ENCODE measurements at places on chromosomes 7 and 10. TPM values are rescaled to one million over a fixed set of nuclear protein-coding genes. Genes with fewer than 3 reads are reported as not detected.

GRCh38 chr7:15168489-15168888 is 265.9 kb upstream of the DGKB start:
- H3K4me1 ChIP-seq = no peaks in the 10 kb centered on the region
- DNase-seq = no peak
- H3K4me3 ChIP-seq = no peak overlapping the region
- no peaks in the 10 kb centered on the region for H3K27me3 ChIP-seq

GPR26 gene
- polyA plus RNA-seq = not detected

HOXA3 gene
- not detected for polyA plus RNA-seq

HABP2 gene
- polyA plus RNA-seq = not detected

DNA sequence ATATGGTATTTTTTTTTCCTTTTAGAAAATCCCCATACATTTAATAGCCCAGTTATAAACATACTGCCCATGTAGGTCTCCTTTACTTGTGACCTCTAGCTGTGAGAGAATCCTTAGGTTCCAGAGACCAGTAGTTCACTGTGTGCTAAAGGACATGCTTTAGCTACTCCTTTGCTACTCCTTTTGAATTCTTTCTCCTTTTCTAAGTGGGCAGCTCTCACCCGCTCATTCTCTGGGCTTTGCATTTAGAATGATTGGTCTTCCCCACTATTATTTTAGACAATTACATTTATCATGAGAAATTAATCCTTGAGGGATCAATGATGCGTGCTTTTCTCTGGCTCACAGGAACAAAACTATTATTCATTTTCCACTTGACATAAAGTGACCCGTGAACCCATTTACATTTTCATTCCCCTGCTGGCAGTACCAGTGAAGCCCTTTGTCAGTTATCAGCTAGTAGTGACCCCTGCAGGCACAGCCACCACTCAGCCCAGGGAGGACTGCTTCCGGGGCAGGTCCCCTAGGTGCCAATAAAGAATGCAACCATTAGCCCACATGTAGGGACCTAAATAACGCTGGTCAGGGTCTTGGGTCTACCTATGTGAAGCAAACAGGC is 844.3 kb downstream of the CNTNAP2 start:
- H3K27ac ChIP-seq = no peak overlapping the region
- H3K4me3 ChIP-seq = no peak overlapping the region
- DNase-seq = no peak
- H3K36me3 ChIP-seq = no peaks in the 10 kb centered on the region
- no peaks in the 10 kb centered on the region for H3K4me1 ChIP-seq

CLRN3 gene
- polyA plus RNA-seq = not detected

DNA sequence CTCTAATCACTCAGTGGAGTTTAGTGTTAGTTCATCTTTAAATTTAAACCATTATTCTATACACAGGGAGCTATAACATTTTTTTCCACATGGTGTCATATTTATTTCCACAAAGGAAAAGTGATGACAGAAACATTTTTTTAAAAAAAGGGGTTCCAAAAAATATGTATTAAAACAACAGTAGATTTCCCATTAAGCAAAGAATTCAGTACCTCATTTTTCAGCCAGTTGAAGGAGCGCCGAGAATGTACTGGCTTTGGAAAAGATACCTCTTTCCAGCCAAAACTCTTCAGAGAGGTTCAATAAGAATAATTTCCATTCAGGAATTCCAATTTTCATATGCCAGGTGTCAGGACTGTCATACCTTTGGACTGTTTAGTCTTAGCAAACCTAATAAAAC is 250.5 kb upstream of the MEOX2 start:
- no peak overlapping the region for H3K27ac ChIP-seq
- H3K4me1 ChIP-seq = no peaks in the 10 kb centered on the region
- no peaks in the 10 kb centered on the region for H3K27me3 ChIP-seq
- no peak overlapping the region for H3K4me3 ChIP-seq
- no peaks in the 10 kb centered on the region for H3K36me3 ChIP-seq

DNA sequence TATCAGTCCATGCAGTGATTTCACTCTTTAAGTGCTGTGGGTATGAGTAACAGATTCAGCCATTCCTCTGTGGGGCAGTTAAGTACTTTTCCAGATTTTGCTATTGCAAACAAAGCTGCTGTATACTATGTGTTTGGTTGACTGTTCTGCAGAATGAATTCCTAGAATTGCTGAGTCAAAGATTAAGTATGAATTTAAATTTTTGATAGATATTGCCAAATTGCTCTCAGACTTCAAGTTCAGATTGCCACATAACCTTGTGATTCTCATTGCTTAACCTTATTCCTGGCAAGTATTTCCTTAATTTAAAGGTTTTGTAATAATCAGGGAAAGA is 21.6 kb upstream of the SAR1A start:
- no peaks in the 10 kb centered on the region for H3K36me3 ChIP-seq
- no peak overlapping the region for H3K4me3 ChIP-seq
- no peaks in the 10 kb centered on the region for H3K27me3 ChIP-seq
- no peak overlapping the region for H3K27ac ChIP-seq

DNA sequence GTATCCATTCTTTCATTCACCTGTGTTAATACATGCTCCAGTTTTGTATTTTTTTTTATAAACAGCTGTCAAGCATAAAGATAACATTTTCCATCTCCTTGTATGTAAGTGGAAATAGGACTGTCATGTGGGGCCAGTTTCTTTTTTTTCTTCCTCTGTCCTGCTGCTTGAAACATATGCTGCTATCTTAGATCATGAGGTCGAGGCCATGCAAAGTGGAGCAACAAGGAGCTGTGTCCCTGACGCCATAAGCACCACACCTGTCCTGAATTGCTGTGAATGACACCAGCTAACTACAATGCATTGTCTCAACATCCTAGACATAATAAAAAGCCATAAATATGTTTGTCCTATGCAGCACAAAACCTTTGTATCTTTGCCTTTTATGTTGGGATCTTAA is 37.7 kb upstream of the SLC26A4 start:
- H3K4me1 ChIP-seq = no peaks in the 10 kb centered on the region
- no peak overlapping the region for H3K4me3 ChIP-seq
- H3K27ac ChIP-seq = no peak overlapping the region
- H3K27me3 ChIP-seq = no peaks in the 10 kb centered on the region
- H3K36me3 ChIP-seq = no peaks in the 10 kb centered on the region

Measured in CD4-positive, CD25-positive, alpha-beta regulatory T cell (primary cell).